ENCODE measurements at places on chromosomes 3 and 15. TPM values are rescaled to one million over a fixed set of nuclear protein-coding genes. Genes with fewer than 3 reads are reported as not detected.

GRCh38 chr15:70569091-70569713, 194.2 kb downstream of the UACA start:
- peak; percentile 67 for DNase-seq

Gene UQCC5
- 21.5 TPM for total RNA-seq

- no peak for DNase-seq
Observed at GRCh38 chr15:62647202-62647842, 395.2 kb upstream of the TPM1 start.

Gene KY
- total RNA-seq: not detected

GRCh38 chr3:105786241-105786640, 82.6 kb downstream of the CBLB start:
- no peak for DNase-seq

DNA sequence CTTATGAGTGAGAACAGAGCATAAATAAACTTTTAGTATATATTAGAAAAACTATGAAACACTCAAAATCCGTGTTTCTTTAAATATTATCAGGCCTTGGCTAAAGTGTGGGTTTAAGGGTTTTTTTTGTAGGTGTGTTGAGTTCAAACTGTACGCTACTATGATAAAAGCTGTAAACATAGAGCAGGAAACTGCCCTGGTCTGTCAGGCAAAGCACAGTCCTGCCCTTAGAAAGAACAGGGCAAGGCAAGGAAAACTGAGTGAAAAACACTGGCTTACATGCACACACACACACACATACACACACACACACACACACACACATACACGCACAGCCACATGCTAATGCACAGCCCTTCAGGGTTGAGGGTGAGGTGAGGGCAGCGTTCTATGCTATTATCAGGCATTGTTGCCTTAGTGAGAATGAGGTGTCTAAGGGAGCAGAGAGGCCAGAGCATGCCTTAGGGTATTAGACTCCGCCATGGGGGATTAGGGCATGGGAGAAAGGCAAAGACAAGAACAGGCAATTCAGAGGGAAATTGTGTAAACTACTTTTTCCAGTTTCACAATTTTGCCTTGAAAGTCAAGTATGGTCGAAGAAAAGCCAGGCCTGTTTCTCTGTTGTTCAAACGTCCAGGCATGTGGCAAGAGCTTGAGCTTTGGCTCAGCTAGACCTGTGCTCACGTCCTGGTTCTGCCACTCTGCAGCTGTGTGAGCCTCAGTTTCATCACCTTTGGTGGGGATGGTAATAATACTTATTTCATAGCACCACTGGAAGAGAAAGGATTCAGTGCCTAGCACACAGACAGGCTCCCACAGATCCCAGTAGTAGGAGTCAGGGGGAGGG, 36.3 kb upstream of the TPM1 start:
- DNase-seq: no peak

- DNase-seq: no peak
Observed at GRCh38 chr3:53240989-53241972, 14.5 kb downstream of the TKT start.

Gene LCMT2
- total RNA-seq: 10.3 TPM

- peak; percentile 59 for DNase-seq
Observed at GRCh38 chr3:46742992-46743585, 25.4 kb upstream of the PRSS50 start.

DNA sequence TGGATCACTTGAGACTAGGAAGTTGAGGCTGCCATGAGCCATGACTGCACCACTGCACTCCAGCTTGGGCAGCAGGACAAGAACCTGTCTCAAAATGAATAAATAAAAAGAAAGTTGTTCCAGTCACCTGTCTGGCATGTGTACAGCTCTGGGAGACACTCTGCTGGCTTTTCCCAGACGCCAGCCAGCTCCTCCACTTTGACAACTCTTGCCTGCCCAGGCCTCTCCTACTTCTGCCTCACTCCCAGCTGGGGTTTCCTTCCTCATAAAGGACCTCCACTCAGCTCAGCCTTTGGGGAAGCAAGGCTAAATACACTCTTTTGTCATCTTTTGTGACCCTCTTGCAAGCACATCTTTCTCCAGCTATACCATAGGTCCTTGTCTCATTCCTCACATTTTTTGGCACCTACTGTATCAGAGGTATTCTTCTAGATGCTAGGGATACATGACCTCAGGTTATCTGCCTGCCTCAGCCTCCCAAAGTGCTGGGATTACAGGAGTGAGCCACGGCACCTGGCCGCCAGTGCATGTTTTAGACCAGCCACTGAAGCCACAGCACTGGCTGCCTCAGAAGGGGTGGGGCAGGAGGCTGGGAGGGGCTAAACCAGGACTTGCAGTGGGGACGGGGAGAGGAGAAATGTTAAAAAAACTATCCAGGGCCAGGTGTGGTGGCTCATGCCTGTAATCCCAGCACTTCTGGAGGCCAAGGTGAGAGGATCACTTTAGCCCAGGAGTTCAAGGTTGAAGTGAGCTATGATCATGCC, 10.0 kb upstream of the ELP6 start:
- DNase-seq: no peak

DNA sequence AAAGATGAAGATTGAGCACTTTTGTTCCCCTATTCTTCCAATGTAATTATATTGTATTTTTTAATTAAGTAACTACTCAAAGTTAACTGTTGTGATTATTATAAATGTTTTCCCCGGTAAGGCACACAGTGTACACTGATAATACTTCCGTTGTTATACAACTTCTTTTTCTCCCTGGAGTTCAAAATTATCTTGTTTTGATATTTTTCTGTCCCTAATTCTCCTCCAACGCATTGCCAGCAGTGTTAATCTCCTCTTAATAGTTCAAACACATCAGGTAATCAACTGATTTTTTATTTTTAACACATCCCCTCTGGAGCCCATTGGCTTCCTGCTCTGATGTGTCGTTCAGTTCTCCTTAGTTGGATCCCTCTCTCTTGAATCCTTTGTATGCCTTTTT, 32.3 kb upstream of the MFSD1 start:
- DNase-seq: no peak

- no peak for DNase-seq
Observed at GRCh38 chr3:62007036-62007435, 366.3 kb downstream of the FEZF2 start.

Gene MYRIP
- total RNA-seq: 7.8 TPM

GRCh38 chr3:115652738-115653137, 29.4 kb downstream of the GAP43 start:
- DNase-seq: no peak

Gene MB21D2
- 36.9 TPM for total RNA-seq

DNA sequence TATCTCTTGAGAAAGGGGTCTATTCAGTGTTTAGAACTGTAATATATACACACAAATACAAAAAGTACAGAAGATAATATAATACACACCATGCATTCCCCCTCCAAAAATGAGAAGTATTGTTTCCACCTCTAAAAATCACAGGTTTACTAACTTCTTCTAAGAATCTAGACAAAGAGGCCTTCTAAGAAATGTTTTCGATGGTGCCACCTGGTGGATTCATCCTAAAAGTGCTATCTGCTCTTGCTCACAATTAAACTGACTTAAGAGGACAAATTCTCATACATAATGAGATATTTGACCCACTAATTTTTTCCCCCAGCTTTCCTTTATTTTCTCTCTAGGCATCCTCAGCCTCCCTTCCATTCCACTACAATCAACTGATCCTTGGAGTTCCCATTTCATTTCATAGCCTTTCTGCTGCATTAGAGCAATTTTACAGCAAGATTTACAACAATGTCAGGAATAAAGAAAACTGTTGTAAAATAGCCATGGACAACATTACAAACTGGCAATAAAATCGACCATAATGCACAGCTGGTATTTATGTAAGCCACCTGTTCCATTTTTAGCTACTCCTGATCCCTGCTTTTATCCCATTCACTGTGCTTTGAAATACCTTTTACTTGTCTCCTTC, 124.6 kb downstream of the ARRDC4 start:
- peak; percentile 53 for DNase-seq

GRCh38 chr3:158430968-158431367, 140.0 kb upstream of the MLF1 start:
- DNase-seq: no peak

Gene UBAP1L
- total RNA-seq: 1.6 TPM

Gene MORC1
- not detected for total RNA-seq

- peak; percentile 97 for DNase-seq
Observed at GRCh38 chr15:89647191-89647851, 7.9 kb downstream of the KIF7 start.

GRCh38 chr3:172561897-172562640, 38.8 kb upstream of the TNFSF10 start:
- no peak for DNase-seq

- no peak for DNase-seq
Observed at GRCh38 chr3:59654123-59654479, 604.3 kb upstream of the CFAP20DC start.

- peak; percentile 94 for DNase-seq
Observed at GRCh38 chr15:39920510-39921273, 626 bp upstream of the GPR176 start.

Gene RARRES1
- not detected for total RNA-seq

GRCh38 chr3:52240886-52241370, 2.0 kb upstream of the TWF2 start:
- no peak for DNase-seq

- DNase-seq: no peak
Observed at GRCh38 chr3:8856721-8857120, 87.3 kb upstream of the OXTR start.

GRCh38 chr3:126867863-126868200, 115.1 kb upstream of the PLXNA1 start:
- DNase-seq: no peak

Gene POTEB2
- not detected for total RNA-seq

Gene ZPLD1
- not detected for total RNA-seq

Gene MYZAP
- 0.81 TPM for total RNA-seq

GRCh38 chr15:56017920-56018319, 24.5 kb upstream of the NEDD4 start:
- DNase-seq: no peak

DNA sequence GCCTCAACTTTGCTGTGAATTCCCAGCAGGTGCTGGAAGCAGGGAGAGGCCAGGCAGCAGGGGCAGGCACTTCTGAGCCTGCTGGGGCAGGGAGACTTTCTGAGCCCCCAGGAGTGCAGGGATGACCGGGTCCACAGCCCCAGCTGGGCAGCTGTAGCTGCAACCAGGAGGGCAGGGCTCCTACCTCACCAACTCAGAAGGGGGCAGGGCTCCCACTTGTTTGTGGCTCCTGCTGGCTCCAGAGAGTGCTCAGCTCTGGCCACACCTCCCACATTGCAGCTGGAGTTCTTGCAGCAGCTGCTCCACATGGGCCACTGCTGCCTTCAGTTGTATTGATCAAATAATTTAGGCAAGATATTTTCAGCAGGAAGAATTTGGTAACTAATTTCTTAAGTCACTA, 812.3 kb downstream of the NSUN3 start:
- DNase-seq: no peak

DNA sequence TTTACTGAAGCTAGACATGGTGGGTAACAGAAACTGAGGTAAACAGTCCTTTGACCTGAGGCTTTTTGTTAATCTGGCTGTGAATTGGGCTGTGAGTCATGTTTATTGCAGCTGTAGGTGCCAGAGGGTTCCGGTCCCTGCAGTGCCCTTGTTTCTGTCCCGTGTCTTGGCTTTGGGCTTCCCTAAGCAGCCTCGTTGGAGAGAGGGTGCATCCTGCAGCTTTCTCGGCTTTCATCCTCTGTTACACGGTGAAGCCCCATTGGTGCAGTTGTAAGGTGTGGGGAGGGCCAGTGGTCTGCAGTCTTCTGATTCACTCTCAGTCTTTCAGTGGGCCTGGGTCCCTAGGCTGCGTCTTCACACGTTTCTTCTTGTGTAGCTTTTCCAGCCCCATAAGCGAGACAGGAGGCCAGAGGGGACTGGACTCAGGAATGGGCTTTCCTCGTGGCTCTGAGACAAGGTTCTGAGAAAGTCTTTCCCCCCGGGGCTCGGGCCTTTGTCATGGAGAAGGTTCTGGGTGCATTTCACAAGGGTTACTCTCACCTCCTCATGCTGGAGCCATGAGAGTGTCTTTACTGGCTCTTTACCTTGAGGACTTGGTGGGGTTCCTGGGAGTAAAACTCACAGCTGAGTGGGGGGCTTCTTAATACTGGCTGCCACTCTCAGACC, 33.1 kb downstream of the ASB7 start:
- no peak for DNase-seq

- DNase-seq: no peak
Observed at GRCh38 chr3:155548195-155548594, 196.7 kb downstream of the PLCH1 start.

Gene TTC14
- 15.6 TPM for total RNA-seq

- DNase-seq: no peak
Observed at GRCh38 chr15:95948411-95948810, 382.1 kb upstream of the NR2F2 start.

- peak; percentile 77 for DNase-seq
Observed at GRCh38 chr3:79019137-79019923, 748.5 kb downstream of the ROBO1 start.

- peak; percentile 6 for DNase-seq
Observed at GRCh38 chr3:19046440-19046839, 101.9 kb upstream of the KCNH8 start.

GRCh38 chr3:38054499-38055001, 15.5 kb downstream of the DLEC1 start:
- DNase-seq: no peak

GRCh38 chr15:98924401-98925049, 83.1 kb downstream of the PGPEP1L start:
- DNase-seq: no peak

DNA sequence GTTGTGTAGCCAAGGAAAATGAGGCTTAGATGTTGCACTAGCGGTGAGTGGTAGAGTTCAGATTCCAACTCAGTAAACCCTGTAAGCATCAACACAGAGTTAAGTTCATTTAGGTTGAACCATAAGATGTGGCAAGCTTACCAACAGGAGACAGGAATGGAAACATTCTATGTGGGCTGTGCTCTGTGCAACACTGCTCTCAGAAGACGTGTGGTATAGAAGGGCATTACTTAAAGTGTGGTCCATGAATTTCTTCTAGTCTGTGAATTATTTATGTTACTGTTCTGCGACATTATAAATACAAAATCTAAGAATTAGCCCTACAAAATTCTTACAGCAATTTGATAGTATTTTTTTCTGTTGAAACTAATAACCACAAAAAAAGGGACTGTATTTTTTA, 213.3 kb downstream of the GRM7 start:
- no peak for DNase-seq

DNA sequence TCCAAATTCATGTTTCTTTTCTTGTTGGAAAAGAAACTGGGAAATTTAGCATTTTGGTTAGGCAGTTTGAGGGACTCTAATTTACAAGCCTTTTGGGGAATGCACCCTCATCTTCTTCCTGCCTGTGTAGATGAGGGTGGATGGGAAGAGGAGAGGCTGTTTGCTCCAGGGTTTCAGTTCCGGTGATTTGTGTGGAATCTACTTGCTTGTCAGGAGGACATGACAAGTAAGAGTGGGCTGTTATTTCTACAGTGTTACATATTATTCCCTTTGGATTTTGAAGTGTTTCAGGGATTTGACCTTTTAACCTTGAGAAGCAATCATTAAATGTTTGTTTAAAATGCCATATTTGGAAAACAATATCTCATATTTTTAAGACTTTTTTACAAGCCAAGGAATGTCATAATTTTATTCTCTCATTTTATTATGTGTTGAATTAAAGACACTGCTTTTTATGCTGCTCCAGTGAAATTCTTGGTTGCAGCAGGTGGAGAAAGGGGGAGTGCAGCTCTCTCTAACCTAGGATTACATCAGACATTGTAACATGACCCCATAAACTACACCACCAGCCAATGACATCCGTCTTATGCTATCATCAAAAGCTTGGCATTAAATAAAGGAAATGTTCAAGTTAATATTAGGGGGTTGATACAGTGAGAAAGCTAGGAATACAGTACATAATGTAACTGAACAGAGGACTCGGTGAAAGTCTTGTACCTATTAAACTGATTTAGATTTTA, 30.2 kb downstream of the PLAAT1 start:
- DNase-seq: no peak

GRCh38 chr3:192409201-192409837, 318.0 kb downstream of the FGF12 start:
- DNase-seq: peak; percentile 80

Gene CKMT1B
- total RNA-seq: 24.2 TPM

Gene PCLAF
- 46.4 TPM for total RNA-seq

Gene PARP15
- not detected for total RNA-seq

All from H7 (cell line).